ENCODE measurements at places on chromosomes 4 and X.

GRCh38 chr4:30380404-30380998, 339.7 kb upstream of the PCDH7 start:
- peak; percentile 6 for DNase-seq

DNA sequence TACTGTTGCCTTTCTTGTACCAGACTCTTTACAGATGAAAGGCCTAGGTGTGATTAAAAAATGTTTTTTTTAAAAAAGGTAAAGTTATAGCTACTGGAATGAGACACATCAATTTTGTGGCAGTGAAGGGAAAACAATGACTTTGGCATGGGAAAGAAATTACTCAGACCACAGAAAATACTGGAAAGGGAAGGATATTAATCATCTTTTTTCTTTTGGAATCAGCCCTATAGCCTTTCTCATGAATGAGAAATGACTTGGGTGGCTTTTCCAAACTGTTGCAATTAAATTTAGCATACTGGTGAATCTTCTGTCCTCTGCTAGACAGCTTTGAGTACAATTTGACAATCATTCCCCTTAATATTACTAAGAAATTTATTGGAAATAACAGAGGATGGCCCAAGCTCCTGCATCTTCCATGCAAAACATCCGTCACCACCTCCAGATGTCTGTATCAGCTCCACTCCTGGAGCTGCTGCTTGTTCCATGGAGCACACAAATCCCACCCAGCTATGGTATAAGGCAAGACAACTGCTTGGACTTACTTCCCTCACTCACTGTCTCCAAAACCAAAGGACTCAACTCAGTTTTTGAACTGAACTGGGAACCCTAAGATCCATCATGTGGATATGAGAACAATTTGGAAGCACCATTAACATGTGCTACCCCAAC, 97.6 kb upstream of the ARSJ start:
- DNase-seq, result no peak

- DNase-seq, result no peak
Measured at GRCh38 chr4:168841000-168841671, 168.9 kb downstream of the CBR4 start.

- no peak for DNase-seq
Measured at GRCh38 chr4:77453911-77454310, 151.7 kb upstream of the CXCL13 start.

GRCh38 chr4:69321153-69321729, 41.0 kb downstream of the UGT2B28 start:
- no peak for DNase-seq

DNA sequence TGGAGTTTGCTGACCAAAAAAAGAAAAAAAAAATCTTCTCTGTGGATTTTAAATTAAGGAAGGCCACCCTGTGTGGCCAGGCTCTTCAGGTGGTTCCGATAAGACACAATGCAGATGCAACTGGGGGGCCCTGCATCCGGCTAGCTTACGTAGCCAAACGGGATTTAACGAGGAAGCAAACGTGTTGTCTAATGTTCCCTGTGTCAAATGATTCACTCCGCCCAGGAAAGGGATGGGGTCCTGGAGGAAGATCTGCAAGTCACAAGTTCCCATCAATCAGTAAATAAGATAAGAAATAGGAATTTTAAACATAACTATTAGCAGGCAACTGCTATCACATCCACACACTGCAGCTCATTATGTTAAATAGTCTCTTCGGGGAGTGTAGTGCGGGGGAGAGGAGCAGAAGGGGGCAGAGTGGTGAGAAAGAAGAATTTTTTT, 216.4 kb upstream of the GYPA start:
- DNase-seq, result no peak

GRCh38 chrX:83984961-83985360, 124.0 kb downstream of the CYLC1 start:
- DNase-seq, result no peak

- DNase-seq, result no peak
Measured at GRCh38 chr4:182776376-182777105, 140.6 kb downstream of the DCTD start.

DNA sequence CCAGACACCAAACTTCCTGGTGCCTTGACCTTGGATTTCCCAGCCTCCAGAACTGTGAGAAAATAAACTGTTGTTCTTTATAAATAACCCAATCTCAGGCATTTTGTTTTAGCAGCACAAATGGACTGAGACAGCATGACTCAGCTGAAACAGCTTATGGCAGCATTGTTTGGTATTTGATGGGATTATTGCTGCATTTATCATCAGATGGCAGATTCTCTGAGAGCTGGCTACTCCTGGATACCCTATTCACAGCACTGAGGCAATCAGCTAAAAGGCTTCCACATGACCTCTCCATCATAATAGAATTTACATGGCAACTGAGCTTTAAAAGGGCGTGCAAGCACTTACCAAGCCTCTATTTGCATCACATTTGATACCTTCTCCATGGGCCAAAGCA, 623.1 kb upstream of the CPEB2 start:
- DNase-seq, result no peak

DNA sequence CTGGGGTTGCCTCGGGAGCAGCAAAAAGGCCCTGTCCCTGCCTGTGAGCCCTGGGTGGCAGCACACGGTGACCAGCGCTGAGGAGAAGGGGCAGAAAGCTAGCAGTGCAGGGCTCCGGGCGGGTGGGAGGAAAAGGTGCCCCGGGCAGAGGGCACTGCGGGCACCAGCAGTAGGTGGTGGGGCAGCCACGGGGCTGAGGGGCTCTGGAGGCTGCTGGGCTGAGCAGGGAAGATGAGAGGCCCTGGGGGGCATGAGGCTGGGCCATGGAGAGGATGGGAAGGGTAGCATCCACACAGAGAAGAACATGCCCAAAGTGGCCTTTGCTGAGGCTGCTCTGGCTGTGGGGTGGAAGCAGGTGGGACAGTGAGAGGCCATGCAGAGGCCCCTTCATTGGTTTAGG, 67.5 kb upstream of the NKX1-1 start:
- no peak for DNase-seq
